ENCODE measurements at places on chromosomes 11 and 22.

GRCh38 chr11:120529911-120530310 is 18.4 kb downstream of the GRIK4 start:
- DNase-seq = no peak

GRCh38 chr11:95307286-95307685 is 76.3 kb upstream of the SESN3 start:
- DNase-seq = no peak

- no peak for DNase-seq
These were observed 227.0 kb upstream of the POU2AF2 start for GRCh38 chr11:111018566-111018965.

GRCh38 chr22:40607506-40607905 is 29.0 kb downstream of the MRTFA start:
- DNase-seq = no peak

GRCh38 chr22:30284172-30284571 is 5.1 kb downstream of the CASTOR1 start:
- no peak for DNase-seq

DNA sequence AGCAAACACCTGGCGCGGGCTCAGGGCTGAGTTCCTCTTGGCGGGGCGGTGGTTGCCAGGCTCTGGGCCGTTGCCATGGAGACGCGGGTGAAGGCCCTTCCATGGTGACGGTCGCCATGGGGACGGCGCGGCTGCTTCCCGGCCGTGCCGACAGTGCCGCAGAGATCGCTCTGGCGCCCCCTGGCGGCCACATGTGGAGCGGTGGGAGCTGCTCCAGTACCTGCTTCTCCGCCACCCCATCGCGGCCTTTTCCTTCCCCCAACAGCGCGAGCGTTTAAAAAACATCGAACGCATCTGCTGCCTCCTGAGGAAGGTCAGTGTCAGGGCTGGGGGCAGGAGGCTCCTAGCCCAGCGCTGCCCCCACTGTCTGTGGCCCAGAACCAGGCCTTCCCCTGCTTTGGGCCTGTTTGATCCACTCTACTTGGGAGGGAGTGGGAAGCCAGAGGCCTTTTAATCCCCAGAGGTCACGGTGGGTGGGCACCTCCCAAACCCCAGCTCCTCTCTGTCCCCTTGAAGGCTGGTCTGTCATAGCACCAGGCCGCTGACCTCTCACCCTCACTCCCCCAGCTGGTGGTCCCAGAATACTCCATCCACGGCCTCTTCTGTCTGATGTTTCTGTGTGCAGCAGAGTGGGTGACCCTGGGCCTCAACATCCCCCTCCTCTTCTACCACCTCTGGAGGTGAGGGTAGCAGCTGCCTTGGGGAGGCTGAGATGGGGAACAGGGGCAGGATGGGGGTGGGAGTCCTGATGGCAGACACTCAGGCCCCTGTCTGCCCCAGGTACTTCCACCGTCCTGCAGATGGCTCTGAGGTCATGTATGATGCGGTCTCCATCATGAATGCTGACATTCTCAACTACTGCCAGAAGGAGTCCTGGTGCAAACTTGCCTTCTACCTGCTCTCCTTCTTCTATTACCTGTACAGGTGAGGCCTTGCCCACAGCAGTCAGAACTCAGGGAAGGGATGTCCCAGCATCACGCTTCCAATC is 4.8 kb downstream of the CNIH2 start:
- peak; percentile 99 for DNase-seq

GRCh38 chr11:69630017-69630416 is 10.9 kb upstream of the CCND1 start:
- no peak for DNase-seq

DNA sequence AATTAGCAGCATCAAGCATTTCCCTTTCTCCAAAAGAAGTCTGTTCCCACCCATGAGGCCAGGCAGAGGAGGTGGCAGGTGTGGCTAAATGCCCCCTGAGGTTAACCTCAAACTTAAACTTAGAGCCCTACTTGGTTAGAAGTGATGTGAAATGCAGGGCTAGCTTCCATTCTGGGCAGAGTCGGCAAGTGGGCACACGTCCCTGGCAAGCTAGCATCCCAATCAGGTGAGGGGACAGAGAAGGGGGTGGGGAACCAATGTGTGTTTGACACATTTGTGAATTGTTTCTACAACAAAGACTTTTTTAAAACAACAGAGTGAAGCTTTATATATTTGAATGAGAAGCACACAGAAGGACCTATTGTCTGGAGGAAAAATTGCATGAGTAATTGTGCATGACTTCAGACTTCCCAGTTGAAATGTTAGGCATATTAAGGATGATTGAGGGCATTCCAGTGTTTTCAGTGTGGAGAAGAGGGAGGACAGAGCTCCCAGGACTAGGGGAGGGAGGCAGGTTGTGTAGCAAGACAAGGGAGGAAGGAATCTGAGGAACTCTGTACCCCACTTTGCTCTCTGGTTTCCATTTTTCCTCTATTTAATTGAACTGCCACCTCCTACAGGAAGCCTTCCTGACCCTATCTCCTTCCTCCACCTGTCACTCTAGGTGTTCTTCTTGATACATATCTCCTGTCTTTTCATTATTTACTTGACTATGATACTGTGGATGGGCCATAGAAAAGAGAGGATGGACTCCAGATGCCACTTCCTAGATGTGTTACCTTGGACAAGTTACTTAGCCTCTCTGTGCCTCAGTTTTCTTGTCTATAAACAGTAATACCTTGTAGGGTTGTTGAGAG is 83.3 kb upstream of the PICALM start:
- DNase-seq = no peak

DNA sequence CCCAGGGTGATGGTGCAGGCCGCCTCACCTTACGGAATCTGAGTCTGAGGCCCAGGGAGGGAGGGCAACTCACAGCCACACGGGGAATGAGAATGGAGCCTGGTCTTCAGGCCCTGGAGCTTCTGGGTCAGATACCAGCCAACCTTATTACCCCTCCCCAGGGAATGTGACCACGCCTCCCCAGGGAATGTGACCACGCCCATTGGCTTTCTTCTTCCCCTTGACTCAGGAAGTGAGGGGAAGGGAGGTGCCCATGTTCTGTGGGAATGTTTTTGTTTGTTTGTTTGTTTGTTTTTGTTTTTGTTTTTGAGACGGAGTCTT is 57.5 kb upstream of the RBFOX2 start:
- DNase-seq = no peak

- DNase-seq = no peak
These were observed 67.5 kb upstream of the TIMP3 start for GRCh38 chr22:32733923-32734514.

DNA sequence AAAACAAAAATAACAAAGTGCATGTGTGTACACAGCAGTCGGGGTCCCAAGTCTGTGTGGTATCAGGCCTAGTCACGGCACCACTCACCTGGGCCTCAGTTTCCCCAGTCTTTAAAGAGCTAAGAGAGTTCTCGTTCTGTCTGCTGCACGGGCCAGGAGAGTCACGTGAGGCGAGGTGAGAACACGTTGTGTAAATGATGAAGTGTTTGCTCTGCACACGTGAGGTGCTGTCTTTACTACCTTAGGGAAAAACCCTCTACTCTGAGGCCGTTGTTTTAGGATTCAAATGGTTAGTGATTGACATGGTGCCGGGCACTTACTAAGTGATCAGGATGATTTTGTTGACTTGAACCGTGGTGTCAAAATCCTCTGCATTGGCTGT is 86.5 kb upstream of the PPARA start:
- DNase-seq = no peak

- DNase-seq = no peak
These were observed 1.7 kb downstream of the TYMP start for GRCh38 chr22:50527921-50528681.

- no peak for DNase-seq
These were observed 34.3 kb upstream of the CSTF3 start for GRCh38 chr11:33195462-33196173.

GRCh38 chr11:76604626-76605241 is 65.8 kb downstream of the LRRC32 start:
- DNase-seq = no peak

DNA sequence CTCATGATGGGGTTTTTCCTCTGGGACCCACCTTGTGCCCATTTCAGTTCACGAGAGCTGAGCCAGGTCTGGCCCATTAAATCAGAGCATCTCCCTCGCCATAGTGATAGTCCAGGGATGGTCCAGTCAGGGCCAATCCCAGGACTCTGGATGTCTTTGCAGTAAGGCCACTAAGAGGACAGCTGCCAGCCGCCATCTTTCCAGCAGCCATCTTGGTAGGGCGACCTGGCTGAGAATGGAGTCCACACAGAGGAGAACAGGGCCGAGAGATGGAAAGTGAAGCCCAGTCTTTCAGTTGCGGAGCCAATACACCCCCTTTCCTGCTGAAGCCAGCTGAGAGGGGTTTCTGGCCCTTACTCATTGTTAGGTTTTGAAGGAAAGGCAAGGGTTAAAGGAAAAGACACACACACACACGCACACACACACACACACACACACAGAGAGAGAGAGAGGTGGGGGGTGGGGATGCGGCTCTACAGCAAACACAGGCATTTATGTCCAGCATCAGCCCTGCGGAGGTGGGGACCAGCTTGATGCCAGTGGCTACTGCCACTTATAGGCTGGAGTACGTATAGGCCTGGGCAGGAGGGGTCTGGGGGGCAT is 12.4 kb upstream of the KIAA0930 start:
- no peak for DNase-seq

GRCh38 chr11:47986742-47987141 is 6.4 kb downstream of the PTPRJ start:
- DNase-seq = no peak

DNA sequence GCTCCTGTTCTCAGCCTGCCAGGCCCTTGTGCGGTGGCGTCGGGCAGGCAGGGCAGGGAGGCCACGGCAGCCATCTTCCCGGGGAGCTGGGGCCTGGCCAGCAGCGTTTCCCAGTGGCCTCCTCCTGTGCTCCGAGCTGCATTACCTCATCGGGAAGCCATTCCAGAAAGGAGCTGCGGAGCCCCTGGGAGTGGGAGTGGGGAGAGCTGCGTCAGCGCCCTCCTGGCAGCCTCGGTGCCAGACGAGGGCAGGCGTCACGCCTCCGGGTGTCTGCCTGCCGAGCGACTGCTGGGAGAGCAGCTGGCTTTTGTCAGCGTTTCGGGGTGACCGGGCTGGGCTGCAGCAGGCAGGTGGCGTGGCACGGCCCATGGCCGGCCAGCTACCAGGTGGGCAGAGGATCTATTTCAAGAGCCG is 30.9 kb upstream of the WNT7B start:
- no peak for DNase-seq

DNA sequence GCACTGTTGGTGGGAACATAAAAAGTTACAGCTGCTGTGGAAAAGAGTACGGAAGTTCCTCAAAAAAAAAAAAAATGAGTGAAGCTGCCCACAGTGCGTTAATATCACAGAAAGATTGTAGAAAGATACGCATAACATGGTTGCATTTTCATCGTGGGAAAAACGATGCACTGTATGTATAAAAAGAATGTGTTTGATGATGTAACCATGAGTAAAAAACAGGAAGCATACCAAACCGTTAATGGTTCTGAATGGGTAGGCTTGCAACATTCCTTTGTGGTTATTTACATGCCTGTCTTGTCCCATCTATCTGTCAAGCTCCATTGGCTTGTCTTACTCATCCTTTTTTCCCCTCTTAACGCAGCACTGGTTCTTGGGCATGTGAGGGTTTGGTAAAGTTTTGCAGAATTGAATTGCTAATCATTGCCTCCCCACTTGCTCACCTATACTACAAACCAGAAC is 33.8 kb upstream of the DKK3 start:
- DNase-seq = no peak

DNA sequence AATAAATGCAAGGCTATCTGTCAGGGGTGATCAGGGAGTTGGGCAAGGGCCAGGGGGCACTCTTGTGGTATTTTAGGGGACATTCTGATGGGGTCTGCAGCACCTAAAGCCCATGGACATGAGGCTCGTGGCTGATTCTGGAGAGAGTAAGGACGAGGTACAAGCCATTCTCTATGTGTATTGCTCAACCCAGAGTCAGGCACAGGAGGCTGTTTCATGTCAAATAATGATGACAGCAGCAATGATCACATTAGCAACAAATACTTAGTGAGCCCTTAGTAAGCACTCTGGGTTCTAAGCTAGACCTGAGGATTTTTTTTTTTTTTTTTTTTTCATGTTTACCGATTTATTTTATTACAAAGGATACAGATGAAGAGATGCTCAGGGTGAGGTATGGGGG is 83.5 kb upstream of the THY1 start:
- DNase-seq = no peak

GRCh38 chr22:39833093-39833492 is 60.5 kb downstream of the ENTHD1 start:
- no peak for DNase-seq

GRCh38 chr11:17686231-17686980 is 33.0 kb upstream of the MYOD1 start:
- DNase-seq = no peak

GRCh38 chr11:129705341-129705740 is 110.3 kb upstream of the TMEM45B start:
- no peak for DNase-seq

DNA sequence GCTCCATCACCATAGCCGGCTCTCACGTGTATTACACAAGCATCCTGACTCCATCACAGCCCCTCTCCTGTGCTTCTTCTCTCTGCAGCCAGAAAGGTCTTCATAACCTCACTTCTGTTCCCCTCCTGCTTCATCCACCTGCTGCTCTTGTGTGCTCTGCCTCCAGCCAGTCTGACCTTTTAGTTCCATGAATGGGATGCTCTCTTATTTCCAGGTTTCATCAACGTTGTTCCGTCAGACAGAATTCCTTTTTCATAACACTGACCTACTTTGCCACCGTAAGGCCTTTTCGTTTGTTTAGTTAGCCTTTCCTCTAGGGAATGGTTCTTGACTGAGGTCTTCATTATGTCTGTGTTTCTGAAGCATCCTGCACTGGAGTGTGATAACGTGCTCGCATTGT is 18.8 kb downstream of the GRAMD1B start:
- DNase-seq = no peak

DNA sequence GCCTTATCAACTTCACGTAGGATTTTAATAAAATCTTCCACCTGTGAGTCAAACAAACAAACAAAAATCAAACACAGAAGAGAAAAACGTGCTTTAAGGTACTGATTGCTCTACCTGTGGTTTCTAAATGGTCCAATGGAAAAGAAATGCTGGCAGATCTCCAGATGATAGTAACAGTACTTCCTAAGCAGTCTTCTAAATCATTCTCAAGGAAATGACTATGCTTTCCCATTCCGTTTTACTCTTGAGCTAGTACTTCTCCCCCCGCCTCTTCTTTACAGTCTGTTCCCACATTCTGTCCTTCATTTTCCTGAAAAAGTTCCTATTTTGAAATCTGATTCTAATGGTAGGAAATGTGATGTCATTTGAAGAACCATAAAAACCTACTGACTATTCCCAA is 25.4 kb downstream of the SAAL1 start:
- DNase-seq = no peak

GRCh38 chr11:71063129-71063528 is 189.2 kb downstream of the SHANK2 start:
- no peak for DNase-seq

GRCh38 chr11:132114185-132114584 is 743.8 kb downstream of the NTM start:
- no peak for DNase-seq

GRCh38 chr22:43216738-43217137 is 29.8 kb upstream of the TTLL12 start:
- DNase-seq = no peak

Data from stimulated activated CD8-positive, alpha-beta memory T cell treated with anti-CD3 and anti-CD28 coated beads, Interleukin-2, amount 100 ng/mL, for 1 hour (primary cell).